ENCODE measurements at places on chromosomes 3 and 15.

- DNase-seq, result no peak
Measured at GRCh38 chr15:63763476-63764123, 70.1 kb downstream of the HERC1 start.

DNA sequence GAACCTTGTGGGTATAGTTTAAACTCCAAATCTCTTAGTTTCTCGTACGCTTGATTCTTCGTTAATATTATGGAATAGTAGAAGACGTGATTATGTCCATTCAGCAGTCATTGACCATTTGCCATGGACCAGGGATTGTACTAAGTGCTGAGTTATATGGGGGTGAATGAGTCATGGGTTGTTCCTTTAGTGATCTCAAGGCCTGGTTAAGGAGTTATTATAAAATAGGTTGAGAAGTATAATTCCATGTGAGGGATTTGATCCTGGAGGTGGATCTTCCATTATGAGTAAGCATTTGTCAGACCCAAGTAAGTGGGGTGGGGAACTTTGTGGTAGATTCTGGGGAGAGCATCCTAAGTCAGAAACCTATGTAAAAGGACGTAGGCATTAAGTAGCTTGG, 15.4 kb downstream of the NR2C2 start:
- no peak for DNase-seq

DNA sequence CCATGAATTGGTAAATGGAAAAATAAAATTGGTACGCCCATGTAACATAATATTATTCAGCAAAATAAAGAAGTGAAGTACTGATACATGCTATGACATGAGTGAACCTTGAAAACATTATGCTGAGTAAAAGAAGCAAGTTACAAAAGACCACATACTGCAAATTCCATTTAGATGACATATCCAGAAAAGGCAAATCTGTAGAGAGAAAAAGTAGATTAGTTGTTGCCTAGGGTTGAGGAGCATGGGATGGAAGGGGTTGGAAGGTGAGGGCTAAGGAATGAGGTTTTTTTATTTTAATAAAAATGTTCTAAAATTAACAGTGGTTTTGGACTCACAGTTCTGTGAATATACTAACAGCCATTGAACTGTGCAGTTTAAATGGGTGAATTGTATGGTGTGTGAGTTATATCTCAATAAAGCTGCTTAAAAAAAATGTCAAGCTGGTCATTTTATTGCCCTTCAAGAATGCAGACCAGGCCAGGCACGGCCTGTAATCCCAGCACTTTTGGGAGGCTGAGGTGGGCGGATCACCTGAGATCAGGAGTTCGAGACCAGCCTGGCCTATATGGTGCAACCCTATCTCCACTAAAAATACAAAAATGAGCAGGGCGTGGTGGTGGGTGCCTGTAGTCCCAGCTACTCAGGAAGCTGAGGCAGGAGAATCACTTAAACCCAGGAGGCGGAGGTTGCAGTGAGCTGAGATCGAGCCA, 8.1 kb upstream of the DLG1 start:
- no peak for DNase-seq

- DNase-seq, result no peak
Measured at GRCh38 chr3:194893121-194893987, 207.7 kb downstream of the FAM43A start.

- DNase-seq, result no peak
Measured at GRCh38 chr3:179991104-179991503, 45.6 kb downstream of the PEX5L start.

All from activated naive CD4-positive, alpha-beta T cell treated with anti-CD3 and anti-CD28 coated beads, Interleukin-2, amount 50 U/mL, for 16 hours (primary cell).